ENCODE measurements at places on chromosomes 7 and 10.

- DNase-seq, result no peak
Measured at GRCh38 chr10:36681751-36682632, 443.4 kb upstream of the ANKRD30A start.

DNA sequence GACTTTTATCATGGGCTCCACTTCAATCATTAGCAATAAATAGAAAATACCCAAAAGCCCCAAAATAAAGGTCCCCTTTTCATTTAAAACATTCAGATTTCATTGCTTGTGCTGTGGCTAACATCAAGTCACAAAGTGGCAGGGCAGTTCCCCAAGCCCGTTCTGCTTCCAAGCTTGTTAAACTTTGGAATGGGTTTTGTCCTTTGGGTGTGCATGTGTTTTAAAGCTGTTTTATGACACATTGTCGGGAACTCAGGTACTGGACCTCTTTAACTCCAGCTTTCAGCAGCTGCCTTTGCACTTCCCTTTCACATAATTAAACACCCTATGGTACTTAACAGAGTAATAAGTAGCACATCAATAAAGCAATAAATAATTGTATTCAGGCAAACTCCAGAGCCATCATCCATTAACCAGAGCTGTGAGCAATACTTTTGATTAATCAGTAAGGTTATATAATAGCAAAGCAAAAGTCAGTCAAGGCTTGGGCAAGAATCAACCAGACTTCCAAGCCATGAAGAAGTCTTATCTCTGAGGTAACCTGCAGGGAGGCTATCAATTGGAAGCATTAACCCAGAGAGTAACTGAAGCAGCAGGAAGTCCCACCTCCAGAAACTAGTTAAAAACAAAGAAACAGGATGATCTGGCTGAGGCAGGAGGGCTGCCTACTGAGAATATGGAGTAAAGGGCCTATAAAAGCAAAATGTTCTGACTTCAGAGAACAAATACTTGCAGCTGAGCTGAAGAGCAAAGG is 56.1 kb upstream of the ARID5B start:
- DNase-seq, result no peak

DNA sequence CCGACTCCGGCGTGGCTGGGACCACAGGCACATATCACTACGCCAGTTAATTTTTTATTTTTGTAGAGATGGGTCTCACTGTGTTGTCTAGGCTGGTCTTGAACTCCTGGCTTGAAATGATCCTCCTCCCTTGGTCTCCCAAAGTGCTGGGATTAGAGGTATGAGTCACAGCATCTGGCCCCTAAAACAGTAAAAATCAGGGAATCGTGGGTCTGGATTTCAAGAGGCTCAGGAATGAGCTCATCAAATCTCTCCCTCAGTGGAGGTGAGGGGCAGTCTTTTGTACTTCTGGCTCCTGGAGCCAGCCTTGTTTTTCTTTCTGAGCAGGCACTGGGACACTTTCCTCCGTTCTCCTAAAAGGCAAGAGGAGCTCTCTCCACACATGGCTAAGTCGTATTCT is 32.1 kb upstream of the RHEB start:
- peak; percentile 15 for DNase-seq

DNA sequence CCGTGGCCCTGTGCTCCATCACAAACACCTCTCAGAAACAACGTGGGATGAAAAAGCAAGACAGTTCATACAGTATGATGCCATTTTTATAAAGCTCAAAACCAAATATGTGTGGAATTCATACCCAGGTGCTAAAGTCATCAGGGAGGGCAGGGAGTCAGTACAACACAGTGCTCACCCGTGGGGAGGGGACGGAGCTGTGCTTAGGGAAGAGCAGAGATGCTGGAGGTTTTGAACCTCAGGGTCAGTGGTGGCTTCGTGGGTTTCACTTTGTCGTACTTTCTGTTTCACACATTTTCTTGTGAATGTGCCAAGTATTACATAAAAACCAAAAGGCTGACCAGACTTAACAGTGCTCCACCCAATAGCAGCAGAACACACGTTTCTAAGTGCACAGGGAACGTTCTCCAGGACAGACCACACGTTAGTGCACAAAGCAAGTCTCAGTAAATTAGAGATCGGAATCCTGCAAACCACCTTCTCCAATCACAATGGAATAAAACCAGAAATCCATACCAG is 21.2 kb downstream of the ZMIZ2 start:
- DNase-seq, result peak; percentile 54

DNA sequence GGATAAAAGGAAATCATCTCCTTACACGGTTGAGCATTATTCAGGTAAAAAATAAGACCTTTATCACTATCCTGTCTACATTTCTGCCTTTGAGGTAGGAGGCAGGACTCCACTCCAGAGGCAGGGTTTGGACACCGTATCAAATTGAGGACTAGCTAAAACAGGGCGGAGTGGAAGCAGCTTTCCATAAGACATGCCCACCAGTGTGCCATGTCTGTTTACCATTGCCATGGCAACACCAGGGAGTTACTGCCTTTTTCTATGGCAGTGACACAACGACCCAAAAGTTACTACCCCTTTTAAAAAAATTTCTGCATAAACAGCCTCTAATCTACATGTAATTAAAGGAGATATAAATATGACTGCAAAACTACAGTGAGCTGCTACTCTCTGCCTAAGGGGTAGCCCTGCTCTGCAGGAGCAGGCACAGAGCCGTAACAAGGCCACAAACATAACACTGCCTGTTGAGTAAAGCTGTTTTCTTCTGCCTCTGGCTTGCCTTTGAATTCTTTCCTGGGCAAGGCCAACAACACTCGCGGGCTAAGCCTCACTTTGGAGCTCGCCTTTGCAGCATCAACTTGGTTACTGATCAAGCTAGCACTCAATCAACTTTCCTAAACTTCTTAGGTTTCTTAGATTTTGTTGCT is 26.5 kb downstream of the DGKB start:
- no peak for DNase-seq

GRCh38 chr10:127923646-127924045 is 16.7 kb downstream of the PTPRE start:
- no peak for DNase-seq

DNA sequence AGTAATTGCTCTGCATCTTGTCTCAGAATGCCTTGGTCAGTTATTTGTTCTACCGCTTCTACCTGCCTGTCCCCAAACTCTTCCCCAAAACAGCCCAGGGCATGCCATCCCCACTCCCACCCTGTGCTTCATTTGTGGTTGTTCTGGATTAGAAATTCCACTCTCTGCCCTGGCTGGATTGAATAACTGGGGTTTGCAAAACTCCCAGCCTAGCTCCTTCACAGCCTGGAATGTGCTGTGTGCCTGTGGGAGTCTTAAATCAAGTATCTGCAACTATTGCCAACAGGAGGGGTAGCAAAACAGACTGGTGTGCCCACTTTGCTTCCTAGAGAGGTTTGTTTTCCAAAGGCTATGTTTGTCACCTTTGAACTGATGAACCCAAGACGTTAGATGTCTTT is 24.2 kb downstream of the TSPAN15 start:
- peak; percentile 46 for DNase-seq

DNA sequence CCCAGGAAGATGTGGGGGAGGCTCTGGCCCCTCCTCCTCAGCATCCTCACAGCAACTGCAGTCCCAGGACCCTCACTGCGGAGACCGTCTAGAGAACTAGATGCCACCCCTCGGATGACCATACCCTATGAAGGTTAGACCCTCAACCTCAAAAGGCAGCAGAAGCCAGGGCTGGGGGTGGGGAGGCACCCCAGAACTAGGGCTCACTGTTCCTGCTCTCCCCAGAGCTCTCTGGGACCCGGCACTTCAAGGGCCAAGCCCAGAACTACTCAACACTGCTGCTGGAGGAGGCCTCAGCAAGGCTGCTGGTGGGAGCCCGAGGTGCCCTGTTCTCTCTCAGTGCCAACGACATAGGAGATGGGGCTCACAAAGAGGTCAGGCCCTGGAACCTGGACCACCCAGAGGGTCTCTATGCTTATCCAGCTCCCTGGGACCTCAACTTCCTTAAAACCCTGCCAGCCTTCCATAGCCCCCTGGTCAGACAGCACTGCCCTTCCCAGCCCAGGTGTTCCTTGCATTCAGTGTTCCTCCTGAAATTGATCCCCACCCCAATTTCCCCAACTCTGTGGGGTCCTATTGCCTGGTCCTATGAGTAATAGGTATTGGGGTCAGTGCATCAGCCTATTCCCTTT is 3.7 kb downstream of the SEMA4G start:
- no peak for DNase-seq

- DNase-seq, result peak; percentile 38
Measured at GRCh38 chr10:114408968-114409444, 4.7 kb upstream of the AFAP1L2 start.

DNA sequence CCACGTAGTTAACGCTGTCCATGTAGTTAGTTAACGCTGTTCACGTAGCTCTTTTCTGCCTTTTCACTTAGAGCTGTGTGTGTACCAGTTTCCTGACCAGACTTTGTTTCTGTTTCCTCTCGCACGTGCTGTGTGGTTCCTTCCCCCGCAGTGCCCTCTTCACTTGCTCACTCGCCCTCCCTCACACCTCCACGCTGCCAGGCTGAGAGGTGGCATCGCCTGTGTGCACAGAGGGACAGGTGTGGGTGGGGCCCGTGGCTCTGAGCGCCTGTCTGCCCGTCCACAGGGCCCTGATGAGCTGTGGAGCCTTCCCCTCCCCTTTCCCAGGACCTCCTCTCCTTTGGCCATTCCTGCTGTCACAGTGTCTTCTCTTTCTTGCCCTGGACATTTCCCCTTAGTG is 30.6 kb downstream of the WDR37 start:
- no peak for DNase-seq

DNA sequence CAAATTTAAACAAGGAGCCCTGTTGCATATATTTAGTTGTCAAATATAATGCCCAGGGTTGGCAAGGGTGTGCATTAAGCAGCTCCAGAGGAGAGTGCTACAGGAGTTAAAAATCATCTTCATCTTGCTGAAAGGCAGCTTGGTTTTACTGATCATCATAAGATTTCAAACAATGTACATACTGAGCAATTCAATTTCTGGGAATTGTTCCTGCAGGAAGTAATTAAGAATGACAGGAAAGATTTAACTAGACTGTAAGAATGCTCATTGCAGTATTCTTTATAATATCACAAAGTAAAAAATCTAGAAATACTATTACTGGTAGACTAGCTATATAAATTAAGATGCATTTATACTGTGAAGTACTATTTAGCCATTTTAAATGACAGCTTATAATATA is 153.6 kb downstream of the DYNC1I1 start:
- no peak for DNase-seq

- DNase-seq, result no peak
Measured at GRCh38 chr10:45418417-45418848, 44.4 kb downstream of the ALOX5 start.

- DNase-seq, result no peak
Measured at GRCh38 chr7:140544388-140544826, 65.1 kb upstream of the MKRN1 start.

GRCh38 chr7:116524221-116524608 is 621 bp upstream of the CAV1 start:
- DNase-seq, result no peak

DNA sequence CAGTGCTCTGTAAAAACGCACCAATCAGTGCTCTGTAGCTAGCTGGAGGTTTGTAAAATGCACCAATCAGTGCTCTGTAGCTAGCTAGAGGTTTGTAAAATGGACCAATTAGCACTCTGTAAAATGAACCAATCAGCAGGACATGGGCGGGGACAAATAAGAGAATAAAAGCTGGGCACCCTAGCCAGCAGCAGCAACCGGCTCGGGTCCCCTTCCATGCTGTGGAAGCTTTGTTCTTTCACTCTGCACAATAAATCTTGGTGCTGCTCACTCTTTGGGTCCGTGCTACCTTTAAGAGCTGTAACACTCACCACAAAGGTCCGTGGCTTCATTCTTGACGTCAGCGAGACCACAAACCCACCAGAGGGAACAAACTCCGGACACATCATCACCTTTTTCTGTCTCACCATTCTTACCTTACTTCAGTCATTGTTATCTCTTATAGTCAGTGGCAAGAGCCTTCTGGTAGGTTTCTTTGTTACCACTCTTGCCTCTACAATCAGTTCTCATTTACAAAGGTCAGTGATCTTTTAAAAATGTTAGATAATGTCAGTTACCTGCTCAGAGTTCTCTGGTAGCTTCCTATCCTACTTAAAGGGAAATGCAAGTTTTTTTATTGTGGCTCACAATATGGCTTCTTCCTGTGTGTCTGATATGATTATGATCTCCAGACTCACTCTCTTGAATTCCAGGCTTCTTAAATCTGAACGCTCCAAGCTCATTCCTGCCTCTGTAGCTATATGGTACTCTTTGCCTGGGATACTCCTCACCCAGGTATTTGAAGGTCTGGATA is 4.5 kb downstream of the STAM start:
- DNase-seq, result no peak

DNA sequence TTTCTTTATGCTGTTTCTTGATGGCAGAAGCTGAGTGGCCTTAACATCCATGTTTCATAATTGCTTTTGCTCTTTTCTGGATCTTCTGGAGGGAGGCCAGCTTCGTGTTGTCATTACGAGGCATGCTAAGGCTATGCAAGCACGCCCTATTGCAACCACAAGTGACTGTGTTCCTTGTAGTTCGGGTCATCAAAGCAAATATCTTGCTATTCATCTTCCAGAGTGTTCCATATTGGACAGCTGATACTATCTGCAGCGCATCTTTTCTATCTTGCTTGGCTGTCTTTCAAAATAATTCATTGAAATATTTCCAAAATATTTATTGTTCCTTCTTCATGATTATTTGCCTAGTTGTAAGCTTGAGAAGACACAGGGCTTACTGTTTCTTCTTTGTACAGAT is 5.0 kb downstream of the EPHB6 start:
- DNase-seq, result peak; percentile 86

- peak; percentile 24 for DNase-seq
Measured at GRCh38 chr10:123896246-123896927, 4.8 kb upstream of the CPXM2 start.

- DNase-seq, result peak; percentile 71
Measured at GRCh38 chr7:79241288-79242060, 212.0 kb downstream of the MAGI2 start.

GRCh38 chr7:113880559-113880958 is 38.2 kb downstream of the PPP1R3A start:
- no peak for DNase-seq

- peak; percentile 47 for DNase-seq
Measured at GRCh38 chr7:30743371-30744074, 8.4 kb upstream of the INMT start.

DNA sequence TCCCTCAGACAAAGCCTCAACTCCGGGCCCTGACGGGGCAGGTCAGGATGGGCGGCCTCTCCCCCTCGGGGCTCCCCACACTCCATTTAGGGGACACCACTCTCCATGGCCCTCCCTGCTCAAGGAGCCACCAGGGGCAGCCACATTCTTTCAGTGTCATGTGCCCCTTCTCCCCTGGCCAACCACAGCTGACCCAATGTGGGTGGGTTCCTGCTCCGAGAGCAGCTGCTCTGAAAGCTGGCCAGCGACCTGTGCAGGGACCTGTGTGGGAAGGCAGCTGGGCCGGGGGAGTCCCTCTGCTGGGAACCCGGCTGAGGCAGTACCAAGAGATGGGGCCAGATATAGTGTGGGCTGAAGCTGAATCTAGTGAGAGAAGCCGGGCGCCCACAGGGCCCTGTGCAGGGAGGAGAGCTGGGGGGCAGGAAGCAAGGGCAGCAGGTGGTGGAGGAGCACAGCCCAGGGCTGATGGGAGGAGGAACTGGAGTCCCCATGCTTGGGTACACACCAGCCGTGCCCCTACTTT is 40.6 kb upstream of the NPFFR1 start:
- DNase-seq, result no peak

- no peak for DNase-seq
Measured at GRCh38 chr7:98285157-98286092, 3.9 kb downstream of the BRI3 start.
